A549 treated with CORT108297 at 1 μM for 4 hours (cell line): ENCODE measurements at places on chromosomes 2 and 18. TPM values are rescaled to one million over a fixed set of nuclear protein-coding genes. Genes with fewer than 3 reads are reported as not detected.

Gene GKN2
- 2.4 to 4.1 TPM (median 2.9 TPM) in 5 replicates for total RNA-seq

Gene TMEM178A
- total RNA-seq: 0.13 to 0.17 TPM (median 0.16 TPM) in 5 replicates

Gene HOXD9
- total RNA-seq: 0.82 to 1.7 TPM (median 1.5 TPM) in 5 replicates

Gene REG3G
- total RNA-seq: not detected in 5 replicates

Gene COLEC12
- total RNA-seq: 0.02 to 0.08 TPM (median 0.03 TPM) in 5 replicates

Gene DNAH6
- 0.01 to 0.19 TPM (median 0.12 TPM) in 5 replicates for total RNA-seq

Gene LHCGR
- not detected in 5 replicates for total RNA-seq

Gene MAL
- 0.07 TPM in 1 of 5 replicates, not detected in the others for total RNA-seq

Gene GPR75
- 1.3 to 1.8 TPM (median 1.5 TPM) in 5 replicates for total RNA-seq

Gene MRO
- 0.05 to 0.10 TPM (median 0.08 TPM) in 5 replicates for total RNA-seq

Gene AFF3
- total RNA-seq: 0.01 to 0.16 TPM (median 0.06 TPM) in 5 replicates

Gene LRRC30
- not detected in 5 replicates for total RNA-seq

Gene FOXD4L1
- total RNA-seq: 0.20 to 0.67 TPM (median 0.34 TPM) in 5 replicates

Gene FNDC4
- total RNA-seq: 3.3 to 5.3 TPM (median 3.9 TPM) in 5 replicates

Gene SPDYA
- total RNA-seq: 0.10 to 0.32 TPM (median 0.17 TPM) in 5 replicates

Gene MSH6
- 76.0 to 91.7 TPM (median 89.8 TPM) in 5 replicates for total RNA-seq

Gene BCL2
- 0.41 to 0.74 TPM (median 0.57 TPM) in 5 replicates for total RNA-seq

Gene PAX8
- 0.66 to 0.95 TPM (median 0.83 TPM) in 5 replicates for total RNA-seq

Gene TPRKB
- total RNA-seq: 69.5 to 109 TPM (median 84.0 TPM) in 5 replicates

Gene DCDC2C
- 0.22 to 0.55 TPM (median 0.52 TPM) in 5 replicates for total RNA-seq
